ENCODE measurements at places on chromosomes 2 and 18.

DNA sequence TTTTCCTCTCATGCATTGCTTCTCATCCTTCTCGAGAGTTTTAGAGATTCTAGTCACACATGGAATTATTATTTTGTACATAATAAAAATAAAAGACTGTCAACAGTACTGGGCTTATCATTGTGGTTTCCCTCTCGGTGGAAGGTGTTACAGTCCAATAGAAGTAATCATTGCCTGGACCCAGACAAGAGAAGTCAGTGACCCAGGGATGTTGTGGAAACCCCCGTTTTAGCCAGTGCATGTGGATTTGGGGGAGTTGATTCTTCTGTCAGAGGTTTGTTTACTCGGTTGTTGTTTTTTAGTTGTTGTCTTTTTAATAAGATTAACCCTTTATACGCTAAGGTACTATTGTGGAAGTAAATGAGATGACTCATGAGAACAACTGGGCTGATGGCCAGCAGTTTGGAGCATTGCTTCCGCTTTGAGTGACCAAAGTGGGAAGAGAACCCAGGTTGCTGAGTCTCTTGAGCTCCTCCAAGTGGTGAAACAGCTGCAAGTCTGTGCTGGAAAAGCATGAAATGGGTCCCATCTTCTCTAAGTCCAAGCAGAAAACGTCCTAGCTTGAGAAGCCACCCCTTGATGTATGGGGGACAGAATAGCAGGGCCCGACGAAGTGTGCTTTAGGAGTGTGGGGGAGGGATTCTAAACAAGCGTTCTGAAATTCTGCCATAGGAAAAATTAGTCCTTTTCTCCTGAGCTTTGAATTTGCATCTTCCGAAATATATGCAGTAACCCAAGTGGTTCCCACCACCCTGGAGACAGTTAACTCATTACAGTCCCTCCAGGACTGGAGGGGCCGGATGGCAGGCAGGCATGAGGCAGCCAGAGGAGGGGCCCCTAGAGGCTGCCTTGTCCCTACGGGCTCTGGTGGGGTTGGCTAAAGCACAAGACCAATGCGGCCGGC lies 61.8 kb upstream of the GPR45 start:
- DNase-seq = peak; percentile 8

DNA sequence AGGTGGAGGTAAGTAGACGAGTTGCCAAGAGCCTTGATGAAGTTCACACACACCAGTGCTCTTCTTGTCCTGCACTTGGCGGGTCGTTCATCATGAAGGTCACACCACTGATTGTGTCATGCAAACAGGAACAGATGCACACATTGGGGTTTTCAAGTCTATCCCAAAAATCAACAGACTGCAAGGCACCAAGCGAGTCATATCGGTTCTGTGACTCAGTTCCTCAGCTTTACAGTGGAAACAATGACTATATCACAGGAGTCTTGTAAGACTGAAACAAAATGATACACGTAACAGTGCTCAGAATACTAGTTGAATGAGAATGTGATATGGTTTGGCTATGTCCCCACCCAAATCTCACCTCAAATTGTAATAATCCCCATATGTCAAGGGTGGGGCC lies 526.9 kb upstream of the ID2 start:
- no peak for DNase-seq

DNA sequence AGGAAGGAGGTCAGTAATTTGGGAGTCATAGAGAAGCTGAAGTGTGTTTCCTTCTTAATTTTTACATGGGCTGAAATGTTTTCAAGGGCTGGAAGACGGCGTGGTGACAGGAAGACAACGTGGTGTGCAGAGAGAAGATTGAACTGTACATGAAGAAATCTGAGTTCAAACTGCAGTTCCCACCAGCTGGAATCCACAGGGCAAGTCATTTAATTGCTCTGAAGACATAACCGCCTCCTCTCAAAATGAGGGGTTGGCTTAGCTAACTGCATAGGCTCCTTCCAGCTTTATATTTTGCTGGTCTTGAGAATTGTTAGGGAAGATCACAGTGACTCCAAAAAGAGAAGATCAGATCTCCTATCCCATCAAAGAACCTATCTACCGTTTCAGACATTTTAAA lies 103.9 kb downstream of the SLC8A1 start:
- DNase-seq = no peak

DNA sequence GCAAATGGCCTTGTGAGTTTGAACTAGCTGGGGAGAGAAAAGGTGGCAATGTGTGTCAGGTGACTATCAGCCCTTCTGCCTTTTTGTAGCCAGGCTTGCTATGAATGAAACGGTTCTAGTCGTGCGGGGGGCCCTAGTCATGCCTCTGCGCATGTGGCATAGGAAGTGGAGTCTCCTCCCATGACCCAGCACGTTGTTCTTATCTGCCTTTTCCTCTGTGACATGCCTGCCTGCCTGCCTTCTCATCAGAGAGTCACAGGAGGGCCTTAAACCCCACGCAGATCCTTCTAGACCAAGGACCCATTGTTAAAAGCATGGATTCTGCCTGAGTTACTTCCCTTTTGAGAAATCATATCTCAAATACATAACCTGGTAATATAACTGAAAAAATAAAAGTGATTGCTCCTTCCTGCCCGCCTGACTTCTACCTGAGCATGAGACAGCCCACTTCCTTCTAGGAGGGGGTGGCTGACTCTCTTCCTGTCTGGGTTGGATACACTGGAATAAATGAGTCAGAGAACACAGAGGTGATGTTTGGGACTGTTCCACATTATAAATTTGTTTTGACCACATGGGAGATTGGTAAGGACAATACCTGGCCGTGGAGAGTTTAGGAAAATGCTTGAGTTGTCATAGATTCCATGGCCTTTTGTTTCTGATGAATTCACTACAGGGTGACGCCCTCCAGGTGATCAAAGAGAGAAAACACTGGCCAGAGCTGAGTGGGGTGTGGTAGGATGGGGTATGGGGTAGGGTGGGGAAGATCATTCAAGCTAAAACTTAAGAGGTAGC lies 49.8 kb downstream of the FBLN7 start:
- peak; percentile 84 for DNase-seq

DNA sequence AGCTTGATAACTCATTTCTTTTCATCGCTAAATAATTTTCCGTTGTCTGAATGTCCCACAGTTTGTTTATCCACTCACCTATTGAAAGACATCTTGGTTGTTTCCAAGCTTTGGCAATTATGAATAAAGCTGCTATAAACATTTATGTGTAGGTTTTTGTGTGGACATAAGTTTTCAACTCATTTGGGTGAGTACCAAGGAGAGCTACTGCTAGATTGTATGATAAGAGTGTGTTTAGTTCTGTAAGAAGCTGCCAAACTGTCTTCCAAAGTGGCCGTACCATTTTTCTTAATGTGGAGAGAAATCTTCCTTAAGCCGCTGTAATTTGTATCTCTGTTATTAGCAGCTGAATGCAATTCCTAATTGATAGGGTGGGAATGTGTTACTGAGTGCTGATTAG lies 11.4 kb upstream of the CTIF start:
- DNase-seq = no peak

- no peak for DNase-seq
Measured at GRCh38 chr2:43758739-43759138, 15.1 kb upstream of the DYNC2LI1 start.

- DNase-seq = no peak
Measured at GRCh38 chr2:223991611-223992010, 34.3 kb downstream of the MRPL44 start.

DNA sequence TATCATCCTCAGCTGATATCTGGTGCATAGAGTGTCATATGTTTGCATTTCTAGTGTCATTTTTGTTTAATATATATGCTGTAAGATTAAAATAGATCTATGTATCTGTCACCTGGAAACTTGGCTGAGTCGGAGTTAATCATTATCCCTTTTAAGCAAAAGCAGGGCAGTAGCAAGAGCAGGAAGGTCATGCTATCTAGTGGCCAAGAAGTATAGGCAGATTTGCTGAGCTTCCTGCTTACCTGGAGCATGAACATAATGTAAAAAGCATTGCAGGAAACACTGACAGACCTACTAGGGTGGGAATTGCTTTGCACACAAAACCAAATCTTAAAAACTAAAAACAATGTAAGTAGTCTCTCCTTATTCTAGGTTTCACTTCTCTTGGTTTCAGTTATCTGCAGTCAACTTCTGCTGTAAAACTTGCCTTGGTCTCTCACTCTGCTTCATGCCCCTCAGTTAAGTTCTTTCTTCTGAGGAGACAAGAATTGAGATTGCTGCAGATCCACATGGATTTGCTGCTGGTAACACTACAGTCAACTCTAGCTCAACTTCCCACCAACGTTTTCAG lies 295.3 kb downstream of the CDH7 start:
- no peak for DNase-seq

- no peak for DNase-seq
Measured at GRCh38 chr2:111972955-111973565, 74.7 kb downstream of the MERTK start.

GRCh38 chr2:170408461-170409163 lies 230.7 kb downstream of the MYO3B start:
- no peak for DNase-seq

DNA sequence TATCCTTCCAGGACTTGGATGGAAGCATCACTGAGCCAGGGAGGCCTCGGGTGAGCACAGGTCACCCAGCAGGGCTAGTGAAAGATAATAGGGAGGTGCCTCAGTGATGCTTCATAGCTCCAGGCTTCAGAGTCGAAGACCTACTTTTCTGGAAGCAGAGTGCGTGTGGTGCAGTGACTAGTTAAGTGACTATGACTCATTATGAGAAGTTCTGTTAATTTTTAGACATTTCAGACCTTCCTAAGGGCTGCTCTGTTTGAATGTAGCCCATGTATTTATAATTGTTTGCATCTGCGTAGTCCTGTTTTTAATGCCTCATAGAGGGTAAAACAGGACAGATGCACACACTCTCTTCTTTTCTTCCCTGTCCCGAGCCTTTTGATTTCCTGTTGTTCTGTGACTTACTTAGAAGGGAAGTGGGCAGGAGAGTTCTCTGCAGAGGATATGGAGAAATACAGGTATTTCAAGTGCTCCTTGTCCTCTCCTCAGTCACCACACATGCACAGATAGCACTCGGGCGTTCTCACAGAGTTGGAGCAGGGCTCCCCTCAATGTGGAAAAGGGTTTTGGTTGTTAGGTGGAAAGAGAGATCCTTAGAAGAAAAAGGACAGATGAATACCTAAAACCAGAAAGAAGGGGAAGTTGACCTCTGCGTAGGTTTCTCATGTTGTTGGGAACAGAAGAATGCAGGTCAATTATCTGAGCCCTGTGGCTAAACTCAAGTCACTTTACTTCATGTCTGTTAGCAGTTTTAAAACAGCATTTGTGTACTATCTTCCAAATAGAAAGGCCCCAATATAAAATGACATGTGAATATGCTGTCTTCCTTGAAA lies 34.7 kb downstream of the RALB start:
- DNase-seq = no peak

GRCh38 chr2:222424729-222425671 lies 657 bp downstream of the SGPP2 start:
- DNase-seq = peak; percentile 57

DNA sequence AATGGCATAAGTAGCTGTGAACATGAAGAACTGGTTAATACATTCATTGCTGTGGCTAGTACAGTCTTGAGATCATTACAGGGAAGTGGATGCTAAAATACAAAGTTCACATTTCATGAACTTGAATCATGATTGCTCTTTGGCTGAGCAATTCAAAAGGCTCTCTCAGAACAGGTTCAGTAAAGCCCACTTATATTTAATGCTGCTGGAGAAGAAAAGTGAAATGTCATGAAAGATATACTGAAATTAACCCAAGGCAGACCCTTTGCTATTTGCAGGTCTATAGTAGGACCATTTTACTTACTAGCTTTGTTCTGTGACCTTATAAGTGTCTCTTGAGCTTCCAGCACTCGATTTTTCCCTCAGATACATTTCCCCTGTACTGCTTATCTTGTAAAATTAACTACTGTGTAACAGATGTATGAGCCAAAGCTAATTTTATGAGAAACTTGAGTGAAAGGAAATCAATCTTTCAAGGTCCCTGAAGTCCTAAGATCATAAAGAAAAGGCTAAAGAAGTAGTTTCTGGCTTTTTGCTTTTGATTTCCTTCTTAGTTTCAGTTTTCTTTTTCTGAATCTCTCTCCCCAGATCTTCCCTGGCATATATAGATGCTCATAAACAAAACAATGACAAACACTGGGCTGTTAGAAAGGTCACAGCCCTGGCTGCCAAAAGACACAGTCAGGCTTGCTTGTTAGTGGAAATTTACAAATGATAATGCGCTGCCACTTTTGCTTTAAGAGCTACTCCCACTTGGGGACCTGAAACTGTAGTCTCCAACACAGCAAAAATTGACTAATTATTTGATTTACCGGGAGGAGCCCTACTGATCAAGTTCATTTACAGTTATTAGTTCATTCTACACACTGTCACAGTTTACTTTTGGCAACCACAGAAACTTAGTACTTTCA lies 132.7 kb upstream of the XPO1 start:
- peak; percentile 31 for DNase-seq

- no peak for DNase-seq
Measured at GRCh38 chr18:76407681-76408080, 87.4 kb downstream of the ZNF516 start.

DNA sequence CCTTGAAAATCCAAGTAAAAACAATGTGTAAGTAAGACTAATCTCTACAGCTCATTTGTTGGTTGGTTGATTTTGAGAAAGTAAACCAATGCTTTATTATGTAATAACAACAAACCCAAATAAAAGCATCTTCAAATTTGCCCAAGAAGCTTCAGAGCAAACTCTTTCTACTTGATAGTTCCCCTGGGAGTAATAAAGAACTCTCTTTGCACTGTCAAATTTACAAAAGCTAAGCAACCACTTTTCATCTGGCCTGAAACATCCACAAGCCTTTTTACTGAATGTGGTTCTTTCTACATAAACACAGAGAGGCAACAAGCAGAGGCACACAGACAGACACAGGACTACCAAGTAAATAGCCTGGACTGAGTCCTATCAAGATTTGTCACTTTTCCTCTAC lies 28.8 kb upstream of the CACNB4 start:
- DNase-seq = no peak
